AG09309 (cell line): ENCODE measurements at places on chromosomes 2 and 18.
A peak's percentile ranks its signal among the peaks of the same experiment; 100 is the strongest.

DNA sequence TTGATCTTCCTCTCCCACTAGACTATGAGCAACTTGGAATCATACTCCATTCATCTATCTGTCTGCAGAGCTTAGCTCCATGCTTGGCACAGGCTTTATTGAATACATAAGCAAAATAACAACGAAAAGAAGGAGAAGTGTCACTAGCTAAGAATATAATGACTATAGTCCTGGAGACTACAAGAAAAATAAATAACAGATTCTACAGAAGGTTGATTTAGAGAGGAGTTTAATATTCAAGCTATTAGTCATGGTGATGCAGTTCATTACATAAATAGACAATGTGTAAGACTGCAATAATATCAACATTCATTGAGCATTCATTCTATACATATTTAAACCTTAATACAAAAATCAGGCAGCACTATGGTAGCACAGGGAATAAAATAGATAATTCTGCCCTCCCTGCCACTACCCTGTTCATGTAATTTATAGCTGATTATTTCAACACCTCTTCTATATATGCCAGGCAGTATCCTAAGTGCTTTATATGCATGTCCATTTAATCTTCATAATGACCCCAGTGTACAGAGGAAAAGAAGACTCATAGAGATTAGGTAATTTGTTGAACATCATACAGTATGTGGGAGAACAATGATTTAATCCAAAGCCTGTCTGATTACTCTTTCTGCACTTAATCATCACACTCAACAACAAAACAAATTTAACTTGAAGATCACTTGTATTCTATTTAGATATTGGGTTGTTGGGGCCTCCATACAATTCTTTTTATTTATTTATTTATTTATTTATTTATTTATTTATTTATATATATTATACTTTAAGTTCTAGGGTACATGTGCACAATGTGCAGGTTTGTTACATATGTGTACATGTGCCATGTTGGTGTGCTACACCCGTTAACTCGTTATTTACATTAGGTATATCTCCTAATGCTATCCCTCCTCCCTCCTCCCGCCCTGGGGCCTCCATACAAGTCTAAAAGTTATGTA is 165.3 kb downstream of the RNF152 start:
- DNase-seq: no peak

DNA sequence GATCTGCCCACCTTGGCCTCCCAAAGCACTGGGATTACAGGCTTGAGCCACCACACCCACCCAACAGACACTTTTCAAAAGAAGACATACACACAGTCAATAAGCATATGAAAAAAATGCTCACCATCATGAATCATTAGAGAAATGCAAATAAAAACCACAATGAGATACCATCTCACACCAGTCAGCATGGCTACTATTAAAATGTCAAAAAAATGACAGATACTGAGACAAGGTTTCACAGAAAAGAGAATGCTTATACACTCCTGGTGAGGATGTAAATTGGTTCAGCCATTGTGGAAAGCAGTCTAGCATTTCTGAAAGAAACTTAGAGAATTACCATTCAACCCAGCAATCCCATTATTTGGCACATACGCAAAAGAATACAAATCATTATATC is 1947.2 kb downstream of the SUCLG1 start:
- DNase-seq: no peak

- no peak for DNase-seq
These were observed 43.8 kb downstream of the MPHOSPH10 start for GRCh38 chr2:71174207-71174606.

DNA sequence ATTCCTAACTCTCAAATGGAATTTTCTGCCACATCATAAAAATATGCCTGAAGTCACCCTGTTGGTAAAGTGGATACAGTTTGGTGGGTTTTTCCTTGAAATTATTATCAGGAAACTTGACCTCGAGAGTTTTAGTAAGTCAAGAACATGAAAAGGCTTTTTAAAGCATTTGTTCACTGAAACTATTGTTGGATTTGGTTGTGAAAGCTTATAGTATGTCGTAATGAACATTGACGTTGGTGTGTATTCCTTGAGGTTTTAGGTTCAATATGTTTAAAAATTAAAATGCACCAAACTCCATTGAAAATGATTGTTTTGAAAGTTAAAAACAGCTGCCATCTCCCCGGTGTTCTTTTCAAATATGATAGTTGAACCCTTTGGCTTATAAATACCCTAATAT is 30.8 kb downstream of the AOX1 start:
- DNase-seq: no peak

DNA sequence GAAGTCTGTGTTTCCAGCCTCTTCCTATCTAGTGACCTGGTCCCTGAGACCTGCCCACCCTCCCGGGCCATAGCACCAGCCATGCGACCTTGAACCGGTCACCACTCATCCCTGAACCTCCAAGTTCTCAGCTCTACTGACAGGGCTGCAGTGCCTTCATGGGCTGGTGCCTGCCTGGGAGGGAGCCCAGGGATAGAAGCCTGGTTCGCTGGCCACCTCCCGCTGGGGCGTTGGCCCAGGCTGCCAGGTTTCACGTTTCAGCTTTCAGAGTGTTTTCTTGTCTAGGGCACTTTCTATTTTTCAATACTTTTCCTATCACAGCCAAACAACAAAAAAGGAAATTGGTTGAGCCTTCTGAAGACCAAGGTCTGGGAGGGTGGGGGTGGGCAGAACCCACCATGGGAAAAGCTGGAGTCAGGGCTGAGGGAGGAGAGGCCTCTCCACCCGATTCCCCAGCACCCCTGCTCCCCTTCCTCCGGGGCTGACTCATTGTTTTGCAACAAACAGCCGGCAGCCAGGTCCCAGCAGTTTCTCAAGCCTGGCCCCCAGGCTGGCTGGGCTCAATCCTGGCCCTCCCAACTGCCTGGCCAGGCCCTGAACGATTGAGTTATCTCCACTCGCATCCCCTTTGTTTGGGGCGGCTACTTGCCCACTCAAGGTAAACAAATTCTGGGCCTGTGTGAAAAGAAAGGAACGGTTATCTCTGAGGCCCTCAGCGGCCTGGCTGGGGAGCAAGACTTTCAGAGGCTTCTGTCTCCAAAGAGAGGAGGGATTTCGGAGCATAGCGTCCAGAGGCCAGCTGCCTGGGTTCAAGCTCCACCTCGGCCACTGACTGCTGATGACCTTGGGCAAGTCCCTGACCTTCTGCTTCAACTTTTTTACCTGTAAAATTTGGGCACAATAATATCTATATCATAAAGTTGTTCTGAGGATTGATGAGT is 47.5 kb downstream of the ZFP36L2 start:
- peak; percentile 52 for DNase-seq

GRCh38 chr2:141242008-141242407 is 888.8 kb downstream of the LRP1B start:
- no peak for DNase-seq

- no peak for DNase-seq
These were observed 553.7 kb downstream of the SLC4A3 start for GRCh38 chr2:220181165-220181564.

DNA sequence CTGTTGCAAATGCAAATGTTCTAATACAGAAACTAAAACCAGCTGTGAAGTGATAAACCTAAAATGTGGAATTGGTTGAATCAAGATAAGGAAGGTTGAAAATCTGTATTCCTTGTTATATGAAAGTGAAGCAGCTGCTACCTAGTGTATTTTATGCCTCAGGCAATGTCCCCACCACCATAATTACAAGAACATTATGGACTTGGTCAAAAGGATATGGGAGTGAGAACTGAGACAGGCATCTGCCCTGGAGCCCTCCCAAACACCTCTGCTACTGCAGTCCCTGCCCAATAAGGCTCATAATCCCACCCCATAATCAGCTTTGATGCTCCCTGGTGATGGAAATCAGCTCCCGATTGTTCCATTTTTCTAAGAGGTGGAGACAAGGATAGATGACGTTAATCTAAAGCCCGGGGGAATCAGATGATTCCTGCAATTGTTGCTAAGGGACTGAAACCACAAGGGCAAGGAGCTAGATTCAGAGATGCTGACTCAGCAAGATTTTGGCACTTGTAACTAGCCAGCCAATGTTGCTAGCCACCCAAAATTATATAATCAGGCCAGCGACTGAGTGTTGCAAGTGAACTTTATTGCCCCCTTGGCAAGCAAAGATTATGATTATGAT is 69.5 kb downstream of the EVA1A start:
- DNase-seq: peak; percentile 66

DNA sequence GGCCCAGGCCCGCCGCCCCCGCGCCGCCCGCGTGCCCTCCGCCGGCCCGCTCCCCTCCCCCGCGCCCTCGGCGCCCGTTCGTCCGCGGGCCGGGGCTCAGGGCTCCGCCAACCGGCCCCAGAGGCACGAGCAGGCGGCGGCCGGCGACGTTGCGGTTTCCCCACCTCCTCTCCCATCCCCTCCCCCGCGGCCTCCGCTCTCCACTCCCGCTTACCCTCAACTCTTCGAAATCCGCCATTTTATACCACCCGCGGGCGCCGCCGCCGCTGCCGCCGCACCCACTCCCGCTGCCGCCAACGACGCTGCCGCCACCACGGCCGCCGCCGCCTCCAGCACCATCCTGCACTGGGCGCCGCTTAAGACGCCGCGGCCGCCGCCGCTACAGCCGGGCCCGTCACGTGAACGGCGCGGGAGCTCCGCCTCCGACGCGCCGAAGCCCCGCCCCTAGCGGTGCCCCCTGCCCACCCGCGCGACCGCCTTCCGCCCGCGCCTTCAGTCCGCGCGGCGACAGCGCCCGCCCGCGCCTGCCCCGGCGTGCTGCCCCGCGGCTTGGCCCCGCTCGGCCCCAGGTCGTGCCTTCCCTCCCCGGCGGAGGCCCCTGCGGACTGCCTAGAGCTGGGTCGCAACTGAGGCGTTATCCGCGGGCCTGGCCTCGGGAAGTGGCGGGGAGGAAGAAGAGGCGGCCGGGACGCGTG is at the start of the genes KATNAL2 and PIAS2:
KATNAL2 (plus strand) TSS at position 495 of the 695 bp plus-strand sequence. CDS start 29,271 bp downstream, outside the sequence.
PIAS2 (minus strand) TSS at position 400 of the 695 bp plus-strand sequence; CDS start at position 238, 162 bp downstream.
- DNase-seq: no peak

GRCh38 chr2:127637725-127638252 is 8.2 kb upstream of the GPR17 start:
- DNase-seq: no peak

GRCh38 chr2:17912266-17912691 is 33.8 kb downstream of the KCNS3 start:
- DNase-seq: no peak

DNA sequence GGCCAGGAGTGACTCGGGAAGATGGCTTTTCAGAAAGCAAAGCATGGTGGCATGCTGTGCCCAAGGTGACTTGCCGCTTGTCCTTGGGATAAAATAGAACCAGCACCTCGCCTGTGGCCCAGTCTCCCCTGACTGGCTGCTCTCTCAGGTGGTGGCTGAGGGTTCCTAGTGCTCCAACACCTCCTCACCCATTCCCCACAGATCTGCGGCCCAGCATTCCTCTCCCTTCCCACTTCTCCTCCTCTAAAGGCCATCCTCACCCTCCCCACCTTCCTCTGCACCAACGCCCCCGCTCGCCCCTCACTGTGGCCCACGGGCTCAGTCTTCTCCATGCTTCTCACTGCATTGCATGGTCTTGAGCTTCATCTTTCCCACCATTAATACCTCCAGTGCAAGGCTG is 132.4 kb downstream of the PXDN start:
- no peak for DNase-seq

GRCh38 chr2:102250278-102250821 is 61.0 kb upstream of the IL1RL1 start:
- no peak for DNase-seq

- DNase-seq: no peak
These were observed 199.6 kb upstream of the FBXO11 start for GRCh38 chr2:48105848-48106247.

DNA sequence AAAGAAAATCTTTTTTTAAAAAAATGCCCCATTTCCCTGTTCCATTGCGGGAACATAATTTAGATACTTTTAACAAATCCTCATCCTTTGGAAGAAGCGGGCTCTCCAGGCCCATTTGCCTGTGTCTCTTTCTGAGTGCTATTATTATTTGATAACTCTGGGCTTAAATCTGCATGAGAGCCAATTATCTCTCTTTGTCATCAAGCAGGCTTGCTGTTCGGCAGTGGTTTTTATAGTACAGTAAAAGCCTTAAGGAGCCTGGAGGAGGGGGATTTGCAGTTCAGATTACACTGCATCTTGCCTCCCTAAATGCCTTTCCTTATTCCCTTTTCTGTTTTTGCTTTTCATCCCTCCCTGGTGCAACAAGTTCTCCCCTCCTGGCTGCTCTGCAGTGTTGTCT is 50.6 kb downstream of the CELF4 start:
- no peak for DNase-seq

GRCh38 chr2:50929661-50930060 is 102.3 kb downstream of the NRXN1 start:
- DNase-seq: no peak

DNA sequence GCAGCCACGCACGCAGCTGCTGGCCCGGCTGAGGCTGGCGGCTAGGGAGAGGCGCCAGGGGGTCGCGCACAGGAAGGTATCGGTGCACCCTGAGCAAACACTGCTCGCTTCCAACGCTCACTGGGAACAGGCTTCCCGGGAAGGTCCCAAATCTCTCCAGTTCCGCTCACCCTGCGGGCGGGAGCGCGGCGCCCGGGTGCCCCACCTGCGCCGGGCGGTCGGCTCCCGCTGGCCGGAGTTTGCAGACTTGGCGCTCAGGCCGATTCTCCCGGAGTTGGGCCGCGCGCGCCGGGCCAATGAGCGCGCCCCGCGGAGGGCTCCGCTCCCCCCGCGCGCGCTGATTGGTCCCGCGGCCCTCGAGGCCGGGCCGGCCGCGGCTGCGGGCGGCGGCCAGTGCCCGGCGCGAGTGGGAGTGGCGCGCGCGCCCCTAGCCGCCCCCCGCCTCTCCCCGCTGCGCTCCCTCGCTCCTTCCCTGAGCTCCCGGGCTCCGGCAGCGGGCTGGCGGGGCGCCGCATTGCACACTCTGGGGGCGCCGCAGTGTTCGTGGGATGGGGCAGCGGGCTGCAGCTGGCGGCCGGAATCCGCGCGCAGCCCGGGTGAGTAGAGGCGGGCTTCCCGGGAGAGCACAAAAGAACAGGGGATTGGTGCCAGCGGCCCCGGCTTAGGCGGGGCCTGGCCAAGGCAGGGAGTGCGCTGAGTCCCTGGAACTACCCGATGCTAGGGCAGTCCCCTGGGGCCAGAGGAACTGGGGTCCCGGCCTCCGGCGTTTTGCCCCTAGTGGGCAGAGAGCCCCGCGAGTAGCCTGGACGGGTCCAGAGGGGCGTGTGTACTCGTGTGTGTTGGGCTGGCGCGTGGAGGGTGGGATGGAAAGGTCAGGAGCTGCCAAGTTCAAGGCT is at the start of gene LYPD6:
LYPD6 (plus strand) TSS at position 461 of the 896 bp plus-strand sequence. CDS start 107,122 bp downstream, outside the sequence.
- DNase-seq: peak; percentile 18

- no peak for DNase-seq
These were observed 545.5 kb downstream of the CBLN2 start for GRCh38 chr18:71998547-71999097.

- no peak for DNase-seq
These were observed 4.3 kb upstream of the CHRNA1 start for GRCh38 chr2:174768557-174768956.

DNA sequence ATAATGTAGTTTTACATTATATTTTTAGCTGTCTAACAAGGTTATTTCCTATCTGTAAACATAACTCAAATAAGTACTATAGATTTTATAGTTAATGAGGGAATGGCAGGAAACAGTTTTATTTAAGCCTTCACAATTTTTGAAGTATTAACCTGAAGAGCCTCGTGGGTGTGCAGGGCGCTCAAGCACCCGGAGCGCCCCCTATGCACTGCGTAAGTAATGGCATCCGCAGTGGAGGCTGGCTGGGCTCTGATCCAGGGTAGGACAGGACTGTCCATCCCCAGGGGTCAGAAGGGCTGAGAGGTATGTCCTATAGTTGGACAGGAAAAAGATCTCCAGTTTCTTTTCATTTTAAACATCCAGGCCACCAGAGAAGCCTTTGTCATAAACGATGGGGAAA is 8.2 kb upstream of the GBX2 start:
- DNase-seq: no peak
